ENCODE measurements at places on chromosomes 11 and 22. TPM values are rescaled to one million over a fixed set of nuclear protein-coding genes. Genes with fewer than 3 reads are reported as not detected.

DNA sequence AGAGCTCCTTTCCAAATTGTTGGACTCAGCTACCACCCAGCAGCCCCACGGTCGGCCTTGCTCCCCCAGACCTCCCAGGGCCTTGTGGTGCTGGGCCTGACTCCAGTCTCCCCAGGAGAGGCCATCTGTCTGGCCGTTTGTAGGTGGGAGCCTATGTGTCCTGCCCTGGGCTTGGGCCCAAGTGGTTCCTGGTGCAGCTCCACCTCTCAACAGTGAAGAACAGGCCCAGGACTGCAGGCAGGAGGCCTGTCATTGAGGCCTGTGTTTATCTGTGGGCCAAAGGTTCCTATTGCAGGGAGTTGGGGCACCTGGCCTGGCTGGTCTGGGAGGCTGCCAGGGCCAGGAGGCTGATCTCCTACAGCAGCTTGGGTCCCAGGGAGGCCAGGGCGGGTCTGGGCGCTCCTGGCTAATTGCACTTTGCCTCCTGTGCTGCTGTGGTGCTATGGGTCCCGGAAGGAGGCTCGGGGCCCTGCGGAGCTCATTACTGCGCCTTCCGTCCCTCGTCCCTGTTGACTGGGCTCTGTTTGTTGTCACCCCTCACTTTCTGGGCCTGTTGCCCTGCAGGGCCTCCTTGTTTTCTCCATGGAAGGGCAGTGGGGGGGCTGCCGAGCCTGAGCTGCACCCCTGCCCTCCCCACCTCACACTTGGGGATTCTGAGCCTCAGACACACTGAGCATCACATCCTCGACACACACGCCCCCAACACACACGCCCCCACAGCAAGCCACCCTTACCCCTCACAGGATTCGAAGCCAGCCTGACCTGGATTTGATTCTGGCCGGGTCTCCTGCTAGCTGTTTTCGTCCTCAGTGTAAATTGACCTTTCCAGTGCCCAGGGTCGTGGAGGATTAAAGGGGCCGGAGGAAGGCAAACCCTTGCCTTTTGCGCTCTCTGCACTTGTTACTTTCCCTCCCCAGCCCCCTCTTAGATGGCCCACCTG is 6.8 kb upstream of the OMP start:
- DNase-seq = no peak

GRCh38 chr11:15519124-15519791 is 404.5 kb downstream of the INSC start:
- DNase-seq = no peak

DNA sequence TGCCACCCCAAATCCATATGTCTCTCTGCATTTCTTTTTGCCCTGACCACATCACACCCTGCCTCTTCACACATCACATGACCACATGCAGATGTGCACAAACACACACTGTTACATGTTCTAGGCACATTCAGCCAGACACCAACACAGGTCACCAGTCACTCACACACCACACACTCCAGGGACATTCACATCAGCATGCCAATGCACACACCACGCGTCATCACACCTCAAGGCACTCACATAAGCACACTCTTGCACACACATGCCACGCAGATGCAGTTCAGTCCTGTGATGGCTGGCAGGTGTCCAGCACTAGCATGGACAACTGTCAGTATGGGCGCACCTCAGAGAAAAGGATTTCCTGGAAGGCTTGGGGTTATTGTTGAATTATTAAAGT is 77.0 kb upstream of the MYOD1 start:
- DNase-seq = no peak

DNA sequence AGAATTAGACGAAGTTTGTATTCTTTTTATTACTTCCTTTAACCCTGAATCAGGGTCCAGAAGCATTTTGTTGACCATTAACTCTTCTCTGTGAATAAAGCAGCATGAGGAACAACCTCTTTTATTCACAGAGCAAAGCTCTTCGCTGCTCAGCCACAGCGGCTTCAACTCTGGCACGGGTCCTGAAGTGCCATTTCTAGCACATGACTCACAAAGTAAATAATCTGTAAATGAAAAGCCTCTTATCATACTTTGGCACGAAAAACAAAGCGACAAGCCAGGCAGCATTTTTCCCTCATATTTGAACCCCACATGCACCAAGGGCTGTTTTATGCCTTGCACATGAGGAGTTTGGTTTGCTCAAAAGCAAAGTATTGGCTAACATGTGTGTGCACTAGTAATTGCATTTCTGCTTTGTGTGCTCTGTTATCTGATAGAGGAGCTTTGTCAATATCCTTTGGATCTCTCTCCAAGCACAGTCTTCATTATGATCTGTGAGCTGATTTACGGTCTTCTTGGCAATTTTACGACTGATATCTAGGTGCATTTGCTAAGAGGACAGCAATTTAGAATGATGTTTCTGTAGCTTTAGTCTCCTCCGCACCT is 33.0 kb upstream of the APOBEC3A start:
- DNase-seq = no peak

Gene SEC14L2
- total RNA-seq = 19.1 TPM

Gene CDON
- total RNA-seq = 28.0 TPM

DNA sequence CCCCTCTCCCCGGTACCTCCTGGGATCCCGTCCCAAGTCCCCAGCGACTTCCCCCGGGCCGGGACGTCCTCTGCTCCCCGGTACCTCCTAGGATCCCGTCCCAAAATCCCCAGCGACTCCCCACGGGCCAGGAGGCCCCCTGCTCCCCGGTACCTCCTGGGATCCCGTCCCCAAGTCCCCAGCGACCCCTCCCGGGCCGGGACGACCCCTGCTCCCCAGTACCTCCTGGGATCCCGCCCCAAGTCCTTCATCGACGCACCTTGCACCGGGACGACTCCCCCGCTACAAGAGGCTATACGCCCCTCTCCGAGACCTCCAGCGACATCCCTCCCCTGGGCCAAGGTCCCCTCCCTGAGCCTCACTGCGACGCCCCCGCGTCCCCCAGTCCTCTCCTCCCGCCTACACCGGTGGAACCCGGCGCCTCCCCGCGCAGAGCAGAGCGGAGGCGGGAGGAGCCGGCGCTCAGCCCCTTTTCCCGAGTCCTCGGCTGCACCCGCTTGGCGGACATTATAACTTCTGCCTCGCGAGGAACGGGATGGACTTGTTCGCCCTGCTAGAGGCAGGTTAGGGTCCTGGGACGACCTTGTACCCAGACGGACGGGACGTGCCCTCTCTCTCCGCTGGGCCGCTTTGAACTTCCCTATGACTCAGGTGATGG is 912 bp downstream of the KREMEN1 start:
- peak; percentile 88 for DNase-seq

Gene INS
- not detected for total RNA-seq

GRCh38 chr22:27766679-27767078 is 34.9 kb downstream of the MN1 start:
- DNase-seq = no peak

DNA sequence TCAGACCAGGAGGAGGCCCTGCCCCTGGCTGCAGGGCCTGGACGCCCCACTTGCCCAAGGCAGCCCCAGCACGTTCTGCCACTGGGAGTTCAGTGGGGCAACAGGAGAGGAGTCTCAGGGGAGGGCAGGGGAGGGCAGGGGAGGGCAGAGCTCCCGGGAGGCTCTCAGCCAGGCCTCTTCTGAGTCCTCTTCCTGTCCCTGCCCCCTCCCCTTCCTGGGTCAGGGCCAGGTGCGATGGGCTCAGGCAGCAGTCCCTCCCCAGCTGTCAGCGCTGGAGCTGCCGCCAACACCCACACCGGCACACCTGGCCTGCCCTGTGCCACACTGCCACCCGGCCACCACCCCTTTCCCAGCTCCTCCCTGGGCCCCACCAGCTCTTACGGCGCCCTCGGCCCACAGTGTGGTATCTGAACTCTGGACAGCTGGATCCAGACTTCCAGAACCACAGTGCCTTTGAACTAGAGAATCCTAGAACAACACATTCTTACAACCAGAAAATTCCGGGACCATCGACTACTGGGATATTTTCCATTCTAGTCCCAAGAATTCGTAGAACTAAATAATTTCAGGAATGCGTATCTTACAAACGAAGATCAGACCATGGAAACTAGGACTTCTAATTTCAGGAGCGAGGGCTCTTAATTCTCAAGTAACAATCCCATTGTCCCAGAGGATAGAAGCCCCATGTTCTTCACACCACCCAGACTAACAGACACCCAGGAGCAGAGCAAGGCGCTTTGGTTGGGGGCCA is 21.8 kb downstream of the RPL3 start:
- peak; percentile 80 for DNase-seq

- DNase-seq = no peak
Measured at GRCh38 chr11:1947592-1948237, 583 bp downstream of the MRPL23 start.

GRCh38 chr22:24486501-24486921 is 8.6 kb upstream of the UPB1 start:
- no peak for DNase-seq

GRCh38 chr11:14409891-14410290 is 50.9 kb upstream of the RRAS2 start:
- peak; percentile 38 for DNase-seq

Gene VPS37C
- 24.9 TPM for total RNA-seq

Gene ANGPTL5
- total RNA-seq = not detected

Gene KREMEN1
- total RNA-seq = 6.4 TPM

Data from endodermal cell (in vitro differentiated cells).